ENCODE measurements at places on chromosomes 1 and 21.
A peak's percentile ranks its signal among the peaks of the same experiment; 100 is the strongest.

- DNase-seq, result no peak
These were observed 26.8 kb downstream of the RAB3B start for GRCh38 chr1:51963592-51964308.

DNA sequence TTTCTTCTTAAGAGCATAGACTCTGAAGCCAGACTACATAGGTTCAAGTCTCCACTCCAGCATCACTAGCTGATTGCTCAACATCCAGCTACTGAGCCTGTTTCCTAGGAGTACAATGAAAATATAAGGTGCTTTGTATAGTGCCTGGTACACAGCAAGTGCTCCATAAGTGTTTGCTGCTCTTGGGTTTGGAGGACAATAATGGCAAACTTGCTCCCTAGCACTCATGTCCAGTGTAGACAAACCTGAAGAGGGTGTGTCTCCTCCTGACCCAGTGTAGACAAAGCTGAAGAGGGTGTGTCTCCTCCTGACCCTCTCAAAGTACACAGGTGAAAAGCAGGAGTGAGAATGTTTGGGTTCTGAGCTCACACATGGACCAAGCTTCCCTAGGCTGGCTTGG, 10.5 kb upstream of the ECE1 start:
- no peak for DNase-seq

- DNase-seq, result no peak
These were observed 2.0 kb upstream of the PERM1 start for GRCh38 chr1:983798-984475.

- peak; percentile 53 for DNase-seq
These were observed 69.3 kb downstream of the KCTD3 start for GRCh38 chr1:215636258-215636965.

All from LoVo (cell line).